ENCODE measurements at places on chromosomes 5 and 9.

DNA sequence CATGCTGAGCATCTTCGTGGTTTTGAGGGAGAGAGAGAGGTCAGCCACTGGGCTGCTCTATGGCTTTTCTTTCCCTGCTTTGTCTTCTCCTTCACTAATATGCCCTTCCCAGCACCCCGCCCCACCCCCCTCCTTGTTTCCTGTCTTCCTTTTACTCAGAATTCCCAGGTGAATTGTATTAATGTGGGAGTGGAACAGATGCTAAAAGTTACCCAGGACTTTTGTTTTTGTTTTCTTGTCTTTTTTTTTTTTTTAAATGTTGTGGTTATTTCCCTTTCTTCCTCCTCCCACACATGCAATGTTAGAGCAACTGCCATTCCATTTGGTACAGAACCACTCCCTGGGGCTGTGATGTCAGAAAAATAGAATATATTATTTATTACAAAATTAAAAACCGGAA, 442.7 kb upstream of the CD180 start:
- no peak for DNase-seq

DNA sequence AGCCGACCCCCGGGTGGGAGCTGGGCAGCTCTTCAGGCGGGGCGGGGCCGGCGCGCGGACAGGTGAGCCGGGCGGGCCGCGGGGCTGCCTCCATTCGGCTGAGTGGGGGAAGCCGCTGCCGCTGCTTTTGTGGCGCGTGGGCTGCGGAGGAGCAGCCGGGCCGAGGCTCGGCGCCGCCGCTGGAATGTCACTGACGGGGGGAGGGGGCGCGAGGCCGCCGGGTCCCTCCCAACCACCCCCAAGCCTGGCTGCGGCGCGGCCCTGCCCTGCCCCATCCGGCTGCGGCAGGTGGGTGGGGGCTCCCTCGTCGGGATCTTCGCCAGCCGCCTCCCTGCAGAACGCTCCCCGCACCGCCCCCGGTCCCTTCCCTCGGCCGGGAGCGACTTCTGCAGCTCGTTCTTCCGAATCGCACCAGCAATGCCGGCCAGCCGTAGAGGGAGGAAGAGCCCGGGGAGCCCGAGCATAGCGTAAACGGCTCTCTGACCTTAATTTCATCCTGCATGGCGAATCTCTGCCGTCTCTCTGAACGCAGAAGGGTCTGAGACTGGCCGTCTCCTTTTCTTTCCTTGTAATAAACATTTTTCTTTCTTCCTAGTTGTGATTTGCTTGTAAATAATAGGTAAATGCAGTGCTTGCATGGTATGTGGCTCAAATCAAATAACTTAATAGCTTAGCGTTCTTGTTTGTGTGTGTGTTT, 505 bp downstream of the SPTAN1 start:
- no peak for DNase-seq

DNA sequence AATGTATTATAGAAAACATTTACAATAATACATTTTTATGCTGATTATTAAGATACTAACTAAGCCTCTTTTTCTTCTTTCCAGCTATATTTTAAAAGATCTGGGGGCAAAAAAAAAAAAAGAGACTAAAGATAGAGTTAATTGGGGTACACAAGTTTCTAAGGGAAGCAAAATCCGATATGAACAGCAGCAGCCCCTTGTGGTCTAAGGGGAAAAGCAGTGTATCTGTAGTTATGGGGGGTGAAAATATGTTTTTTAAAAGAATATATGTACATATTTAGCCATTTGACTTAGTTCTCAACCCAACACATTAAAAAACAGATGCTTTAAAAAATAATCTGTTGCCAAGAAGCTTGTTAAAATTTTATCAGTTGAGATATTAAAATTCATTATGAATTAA, 134.3 kb upstream of the POU5F2 start:
- no peak for DNase-seq

GRCh38 chr5:165622864-165623536, 2117.6 kb downstream of the MAT2B start:
- DNase-seq = no peak

DNA sequence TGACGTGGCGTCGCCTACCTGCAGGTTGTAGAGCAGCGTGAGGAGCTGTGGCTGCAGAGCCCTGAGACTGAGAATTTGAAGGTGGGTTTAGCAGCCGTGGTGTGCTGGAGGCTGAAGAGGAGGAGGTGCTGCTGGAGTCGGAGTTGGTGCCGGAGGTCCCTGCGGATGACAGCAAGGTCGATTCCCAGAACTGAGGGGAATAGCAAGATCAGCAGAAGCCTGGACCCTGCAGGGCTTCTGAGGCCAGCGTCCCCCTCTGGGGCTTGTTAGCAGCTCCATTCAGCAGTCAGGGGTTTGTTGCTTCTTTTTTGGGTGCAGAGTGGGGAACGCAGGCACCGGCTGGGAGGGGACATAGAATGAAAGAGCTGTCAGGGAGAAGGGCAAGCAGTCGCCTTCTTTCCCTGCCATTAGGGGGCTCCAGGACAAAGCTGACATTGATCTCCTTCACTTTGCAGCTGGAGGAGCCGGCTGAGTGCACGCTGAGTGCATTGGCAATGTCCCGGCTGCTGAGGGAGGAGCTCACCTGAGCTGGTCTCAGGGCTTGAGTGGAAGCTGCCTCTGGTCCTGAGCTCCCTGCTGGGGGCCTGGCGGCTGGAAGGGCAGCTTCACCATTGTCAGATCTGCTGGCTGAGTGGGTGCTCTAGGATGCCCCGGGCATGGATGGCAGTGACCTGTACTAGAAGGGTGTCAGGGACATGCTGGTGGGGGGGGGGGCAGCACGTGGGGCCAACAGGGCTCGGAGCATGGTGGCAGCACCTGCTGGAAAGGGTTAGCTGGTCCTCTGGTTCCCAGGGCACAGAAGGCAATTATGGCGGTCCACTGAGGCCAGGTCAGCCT, 20.8 kb downstream of the OBP2B start:
- no peak for DNase-seq

GRCh38 chr5:135190416-135191083, 156.5 kb upstream of the PITX1 start:
- no peak for DNase-seq

DNA sequence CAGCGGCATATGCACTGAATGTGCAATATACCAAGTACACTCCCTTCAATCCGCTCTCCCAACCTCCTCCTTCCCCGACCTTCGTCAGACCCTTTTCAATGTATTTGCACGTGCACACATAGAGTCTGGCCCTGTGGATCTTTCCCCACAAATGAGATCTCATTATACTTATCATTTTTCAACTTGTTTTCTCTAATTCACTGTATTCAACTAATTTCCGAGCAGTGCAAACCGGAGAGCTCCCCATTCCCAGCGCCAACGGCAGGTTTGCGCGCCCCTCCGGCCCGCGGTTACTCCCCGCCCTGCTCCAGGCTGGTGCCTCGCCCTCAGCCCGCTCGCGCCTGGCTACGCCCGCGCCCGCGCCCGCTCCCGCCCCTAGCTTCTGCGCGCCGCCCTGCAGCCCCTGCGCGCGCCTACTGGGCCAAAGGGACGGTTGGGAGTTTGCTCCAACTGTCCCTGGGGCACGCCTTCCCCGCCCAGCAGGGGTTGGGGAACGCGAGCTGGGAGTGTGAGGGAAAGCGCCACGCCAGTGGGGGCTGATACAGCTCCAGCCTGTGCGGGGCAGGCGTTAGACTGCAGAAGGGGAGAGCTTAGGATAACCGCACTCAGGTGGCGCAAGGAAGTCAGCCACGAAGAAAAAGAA, 3.3 kb upstream of the CDC20B start:
- DNase-seq = no peak

- no peak for DNase-seq
Measured at GRCh38 chr5:151758141-151758429, 346 bp downstream of the ATOX1 start.

GRCh38 chr5:56545016-56545415, 270.3 kb upstream of the MAP3K1 start:
- DNase-seq = no peak

DNA sequence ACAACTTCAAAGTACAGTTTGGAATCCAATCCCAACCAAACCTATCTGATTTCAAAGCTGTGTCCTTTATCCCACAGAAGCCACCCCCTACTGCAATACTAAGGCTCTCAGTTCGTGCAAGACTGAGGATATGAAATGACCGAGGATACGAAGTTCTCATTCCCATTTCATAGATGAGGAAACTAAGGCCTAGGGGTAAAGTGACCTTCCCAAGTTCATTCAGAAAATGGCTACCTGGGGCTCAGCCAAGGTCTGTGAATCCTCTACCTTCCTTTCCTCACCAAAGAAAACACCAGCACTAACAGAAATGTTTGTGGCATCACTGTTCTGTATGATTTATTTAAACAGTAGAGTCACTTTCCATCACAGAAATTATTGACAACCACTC, 5.4 kb downstream of the KIAA1191 start:
- DNase-seq = no peak

GRCh38 chr9:116464423-116464822, 222.7 kb upstream of the TRIM32 start:
- no peak for DNase-seq

GRCh38 chr5:3429962-3430361, 165.7 kb upstream of the IRX1 start:
- no peak for DNase-seq
